NCI-H1930 (cell line): ENCODE measurements at places on chromosomes 6 and 20.

- no peak for DNase-seq
Measured at GRCh38 chr20:31515072-31515774, 981 bp downstream of the HM13 start.

- no peak for DNase-seq
Measured at GRCh38 chr6:169019727-169020491, 233.7 kb downstream of the THBS2 start.

DNA sequence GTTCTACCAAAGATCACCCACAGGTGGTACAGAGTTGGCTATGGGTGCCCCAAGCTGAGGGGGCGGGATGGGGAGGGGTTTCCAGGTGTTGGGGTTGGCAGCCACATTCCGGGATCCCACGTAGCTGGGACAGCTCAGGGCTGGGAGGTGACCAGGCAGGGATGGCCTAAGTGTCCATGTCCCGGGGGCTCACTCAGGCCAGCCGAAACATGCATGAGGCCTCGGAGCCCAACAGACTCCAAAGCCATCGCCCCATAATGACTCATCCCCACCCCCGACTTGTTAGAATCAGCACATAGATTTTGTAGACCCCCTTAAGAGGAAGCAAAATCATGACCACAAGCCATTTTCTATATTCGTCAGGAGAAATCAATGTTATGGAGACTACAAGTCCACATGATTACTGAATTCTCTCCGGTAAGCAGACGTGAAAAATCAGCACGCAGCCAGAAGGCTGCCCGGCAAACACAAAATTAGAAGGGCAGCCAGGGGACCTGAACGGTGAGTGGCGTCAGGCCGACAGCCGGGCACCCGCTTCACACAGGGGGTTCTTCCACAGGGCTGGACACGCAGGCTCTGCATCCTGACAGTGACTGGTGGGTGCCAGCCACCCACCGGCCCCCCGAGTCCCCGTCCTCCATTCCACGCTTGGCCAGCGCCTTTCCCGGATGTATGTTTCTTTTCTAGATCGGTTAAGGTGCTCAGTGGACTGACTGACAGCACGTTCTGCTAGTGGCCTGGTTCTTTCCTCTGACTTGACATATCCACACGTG lies 81.2 kb downstream of the RAMACL start:
- no peak for DNase-seq

- DNase-seq, result no peak
Measured at GRCh38 chr6:148082044-148082443, 260.6 kb upstream of the SASH1 start.

DNA sequence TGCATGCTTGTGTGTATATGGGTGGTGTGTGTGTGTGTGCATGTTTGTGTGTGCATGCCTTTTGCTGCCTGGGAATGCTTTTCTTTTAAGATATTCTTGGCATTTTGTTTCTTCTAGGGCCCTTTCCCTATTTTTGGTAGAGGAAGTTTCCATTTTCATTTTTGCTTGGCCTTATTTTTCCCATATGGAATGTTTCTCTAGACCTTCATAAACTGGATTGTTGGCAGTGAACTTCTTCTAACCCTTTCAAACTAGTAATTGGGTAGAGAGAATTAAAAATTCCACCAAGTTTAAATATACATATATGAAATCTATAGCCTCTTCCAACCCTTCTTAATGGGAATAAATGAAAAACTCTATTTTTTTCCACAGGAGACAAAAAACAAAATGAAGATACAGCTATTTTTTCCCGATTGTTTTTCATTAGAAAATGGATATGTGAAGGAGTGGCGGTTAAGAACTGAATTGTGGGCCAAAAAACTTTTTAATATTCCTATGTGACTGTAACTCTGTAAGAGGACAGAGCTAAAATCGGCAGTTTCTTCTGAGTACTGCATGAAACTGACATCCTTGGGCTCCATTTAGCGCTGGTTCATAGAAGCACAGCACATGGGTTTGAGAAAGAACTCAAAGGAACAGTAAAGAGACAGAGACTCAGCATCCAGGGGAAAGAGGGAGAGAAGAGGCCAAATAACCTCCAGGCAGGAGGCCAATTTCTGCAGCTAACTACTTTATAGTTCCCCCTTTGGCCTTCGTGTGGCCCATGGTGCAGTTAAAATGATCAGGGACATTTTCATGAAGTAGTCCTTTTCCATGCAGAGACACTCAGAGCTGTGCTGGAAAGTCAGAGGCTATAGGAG lies 102.1 kb downstream of the TMEM170B start:
- no peak for DNase-seq

GRCh38 chr20:18728165-18728869 lies 85.3 kb upstream of the SCP2D1 start:
- DNase-seq, result no peak

GRCh38 chr20:51902933-51903332 lies 100.6 kb upstream of the SALL4 start:
- DNase-seq, result no peak

- DNase-seq, result no peak
Measured at GRCh38 chr20:13336308-13337089, 115.4 kb downstream of the ISM1 start.

GRCh38 chr6:47729019-47729418 lies 30.6 kb downstream of the ADGRF4 start:
- no peak for DNase-seq

DNA sequence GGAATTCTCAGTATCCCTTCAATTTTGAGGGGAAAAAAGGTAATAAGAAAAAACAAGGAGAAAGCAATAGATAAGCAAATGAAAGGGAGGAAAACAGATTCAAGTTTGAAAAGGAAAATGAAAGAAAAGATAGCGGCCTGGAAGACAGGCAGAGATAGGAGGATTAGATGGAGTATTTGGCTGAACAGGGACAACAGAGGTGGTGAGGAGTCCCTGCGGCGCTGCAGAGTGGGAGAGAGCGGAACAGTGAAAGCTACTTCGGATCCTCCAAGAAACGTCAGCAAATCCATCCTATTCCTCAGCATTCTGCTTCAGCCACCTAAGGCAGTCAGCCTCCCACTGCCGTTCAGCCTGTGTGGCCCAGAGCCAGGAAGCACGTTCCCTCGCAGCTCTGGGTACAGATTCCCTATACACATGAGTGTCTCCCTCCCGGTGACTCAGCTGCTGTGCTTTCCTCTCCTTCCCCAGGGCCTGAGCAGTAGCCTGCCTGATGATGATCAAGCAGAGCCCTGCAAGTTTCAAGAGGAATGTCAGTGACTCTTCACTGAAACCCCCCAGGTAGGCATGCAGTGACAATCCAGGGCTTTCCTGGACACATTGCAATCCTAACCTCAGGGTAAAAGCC lies 43.4 kb upstream of the CDYL start:
- DNase-seq, result no peak

GRCh38 chr6:66190858-66191257 lies 483.8 kb upstream of the EYS start:
- no peak for DNase-seq

DNA sequence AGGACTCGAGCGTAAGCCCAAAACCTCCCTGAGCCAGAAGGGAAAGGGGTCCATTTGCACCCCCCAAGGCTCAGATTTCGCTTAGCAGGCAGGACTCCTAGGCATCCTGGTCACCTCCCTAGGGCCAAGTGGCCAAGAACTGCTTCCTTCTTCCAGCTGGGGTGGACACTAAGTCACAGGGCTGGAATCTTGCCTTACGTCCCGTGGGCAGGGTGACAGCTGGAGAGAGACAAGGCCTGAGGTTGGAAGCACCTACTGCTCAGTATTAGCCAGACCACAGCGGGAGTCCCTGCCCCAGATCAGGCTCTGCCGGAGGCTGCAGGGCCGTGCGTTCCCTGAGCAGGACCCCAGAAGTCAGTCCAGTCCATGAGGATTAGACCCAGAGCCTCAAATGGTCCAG lies 19.7 kb downstream of the LAMA5 start:
- no peak for DNase-seq

- no peak for DNase-seq
Measured at GRCh38 chr6:20775981-20776380, 241.7 kb downstream of the CDKAL1 start.

DNA sequence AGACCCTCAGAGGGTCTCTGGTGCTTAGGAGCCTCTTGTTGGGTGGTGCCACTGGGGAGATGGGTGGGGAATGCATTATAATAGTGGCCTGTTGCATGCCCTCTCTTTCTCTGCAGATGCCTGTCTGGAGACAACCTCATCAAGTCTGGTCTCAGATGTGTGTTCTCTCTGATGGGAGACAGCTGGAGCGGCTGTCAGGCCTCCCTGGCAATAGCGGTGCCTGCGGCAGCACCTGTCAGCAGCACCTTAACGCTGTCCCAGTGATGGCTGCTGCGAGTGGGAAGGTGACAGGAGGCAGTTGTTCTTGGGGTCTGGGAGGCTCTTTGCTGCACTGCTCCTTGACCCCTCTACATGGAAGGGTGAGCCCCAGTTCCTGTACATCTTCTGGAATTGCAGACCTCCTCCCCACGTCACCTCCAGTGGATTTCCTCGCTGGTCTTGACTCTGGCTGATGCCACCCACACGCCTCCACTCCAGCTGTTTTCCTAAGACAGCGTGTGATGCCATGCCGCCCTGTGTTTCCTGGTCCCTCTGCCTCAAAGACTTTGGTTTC lies 63.3 kb upstream of the BLCAP start:
- no peak for DNase-seq

DNA sequence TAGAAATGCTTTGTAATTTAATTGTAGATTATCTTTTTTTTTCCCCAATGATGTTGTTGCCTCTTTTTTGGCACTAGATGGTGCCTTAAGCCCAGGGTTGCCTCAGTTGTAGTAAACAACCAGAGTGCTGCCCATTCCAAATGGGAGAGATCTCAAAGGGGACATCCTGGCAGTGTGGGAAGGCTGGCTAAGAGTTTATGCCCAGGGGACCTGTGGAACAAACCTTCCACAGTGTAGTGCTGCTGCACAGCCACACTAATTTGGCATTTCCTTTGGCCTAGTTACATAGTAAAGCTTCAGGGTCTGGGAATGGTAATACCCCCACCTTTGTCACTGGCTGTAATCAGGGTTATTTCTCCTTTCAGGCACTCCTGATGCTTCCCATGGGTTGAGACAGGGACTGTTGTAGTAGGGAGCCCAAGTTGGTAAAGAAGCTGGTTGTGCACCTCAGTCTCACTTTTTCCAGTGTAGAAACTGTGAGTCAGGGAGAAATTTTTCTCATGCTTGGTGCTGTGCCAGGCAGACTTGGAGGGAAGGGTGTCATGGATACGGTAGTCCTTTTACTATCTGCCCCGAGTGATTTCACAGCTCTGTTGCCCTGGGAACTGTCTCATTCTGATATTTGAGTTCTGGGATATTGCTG lies 177.8 kb upstream of the ECI2 start:
- no peak for DNase-seq

- no peak for DNase-seq
Measured at GRCh38 chr6:160895562-160895961, 96.0 kb upstream of the MAP3K4 start.

- DNase-seq, result peak; percentile 31
Measured at GRCh38 chr6:24330137-24330732, 27.6 kb downstream of the DCDC2 start.

GRCh38 chr6:157068691-157069324 lies 254.5 kb downstream of the TMEM242 start:
- no peak for DNase-seq

DNA sequence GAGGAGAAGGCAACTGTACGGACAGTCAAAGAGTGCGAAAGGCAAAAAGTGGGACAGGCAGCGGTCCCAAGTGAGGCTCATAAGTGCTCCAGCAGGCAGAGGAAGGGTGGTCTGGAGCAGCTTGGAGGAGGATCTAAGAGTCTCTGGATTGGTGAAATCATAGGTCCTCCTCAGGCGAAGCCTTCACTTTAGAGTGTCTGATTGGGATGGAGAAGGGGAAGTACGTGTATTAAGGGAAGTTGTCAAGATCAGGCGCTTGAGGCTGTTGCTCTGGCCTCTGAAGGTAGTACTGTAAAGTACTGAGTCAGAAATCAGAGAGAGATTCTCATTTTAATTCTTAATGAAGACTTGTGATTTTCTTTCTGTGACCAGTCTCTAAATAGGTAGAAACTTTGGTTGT lies 185.6 kb downstream of the KIF16B start:
- no peak for DNase-seq

DNA sequence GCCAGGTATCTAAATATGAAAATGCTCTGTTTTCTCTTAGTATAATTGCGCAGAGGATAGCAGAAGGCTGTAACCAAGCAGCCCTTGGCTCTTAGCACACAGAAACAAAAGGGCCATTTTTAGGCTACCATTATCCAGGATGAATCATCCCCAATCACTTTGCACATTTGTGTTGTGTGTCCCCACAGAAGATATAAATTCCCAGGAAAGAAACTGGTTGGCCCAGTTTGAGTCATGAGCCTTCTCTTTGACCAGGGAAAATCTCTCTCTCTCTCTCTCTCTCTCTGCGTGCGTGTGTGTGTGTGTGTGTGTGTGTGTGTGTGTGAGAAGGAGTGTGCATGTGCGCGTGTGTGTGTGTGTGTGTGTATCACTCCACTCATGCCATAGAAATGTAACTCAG lies 178.5 kb downstream of the FRK start:
- DNase-seq, result no peak

DNA sequence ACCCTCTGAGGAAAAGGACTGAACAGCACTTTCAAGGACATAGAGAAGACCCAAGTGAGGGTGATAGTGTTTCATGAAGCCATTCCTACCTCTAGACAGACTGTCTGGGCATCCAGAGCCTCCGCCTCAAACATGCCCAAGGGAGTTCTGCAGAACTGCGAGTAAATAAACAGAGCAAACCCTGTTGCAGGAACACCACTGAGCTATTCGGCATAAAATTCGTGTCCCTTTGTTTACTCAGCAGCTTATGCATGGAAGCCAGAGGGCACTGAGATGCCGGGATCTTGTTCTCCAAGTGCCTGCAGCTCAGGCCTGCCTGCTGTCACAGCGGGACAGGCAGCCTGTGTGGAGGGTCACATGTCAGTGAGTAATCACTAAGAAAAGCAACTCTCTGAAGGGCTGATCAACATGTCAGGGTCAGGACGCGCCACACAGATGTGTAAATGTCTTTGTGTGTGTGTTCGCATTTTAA lies 164.9 kb upstream of the HEY2 start:
- DNase-seq, result no peak

GRCh38 chr6:157402996-157403685 lies 22.2 kb downstream of the ZDHHC14 start:
- no peak for DNase-seq

DNA sequence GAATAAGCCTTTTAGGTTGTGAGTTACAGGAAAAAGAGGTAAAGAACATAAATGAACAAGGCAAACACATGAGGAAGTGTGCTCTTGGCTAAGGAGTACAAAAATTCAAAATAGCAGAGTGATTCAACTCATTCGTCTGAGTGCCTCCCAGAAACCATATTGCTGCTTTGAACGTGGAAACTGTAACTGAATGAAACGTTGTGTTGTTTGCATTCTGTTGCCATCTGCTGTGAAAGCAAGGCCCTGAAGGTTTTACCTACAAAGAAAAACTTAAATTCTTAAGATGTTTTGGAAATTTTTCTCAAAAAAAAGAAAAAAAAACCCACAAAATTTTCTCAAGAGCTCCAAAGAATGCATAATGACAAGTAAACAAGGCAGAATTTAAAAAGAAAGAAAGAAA lies 375.4 kb upstream of the HS3ST5 start:
- DNase-seq, result no peak

GRCh38 chr6:4355241-4355640 lies 219.9 kb upstream of the ECI2 start:
- no peak for DNase-seq

GRCh38 chr6:18187701-18188100 lies 32.5 kb downstream of the KDM1B start:
- no peak for DNase-seq

- DNase-seq, result no peak
Measured at GRCh38 chr20:19860737-19861136, 102.7 kb downstream of the RIN2 start.
